Stimulated activated CD4-positive, alpha-beta T cell treated with anti-CD3 and anti-CD28 coated beads, Interleukin-12 subunit alpha, Interleukin-12 subunit beta, amount 100 ng/mL, for 4 hours (primary cell): ENCODE measurements at places on chromosomes 3 and 15.

DNA sequence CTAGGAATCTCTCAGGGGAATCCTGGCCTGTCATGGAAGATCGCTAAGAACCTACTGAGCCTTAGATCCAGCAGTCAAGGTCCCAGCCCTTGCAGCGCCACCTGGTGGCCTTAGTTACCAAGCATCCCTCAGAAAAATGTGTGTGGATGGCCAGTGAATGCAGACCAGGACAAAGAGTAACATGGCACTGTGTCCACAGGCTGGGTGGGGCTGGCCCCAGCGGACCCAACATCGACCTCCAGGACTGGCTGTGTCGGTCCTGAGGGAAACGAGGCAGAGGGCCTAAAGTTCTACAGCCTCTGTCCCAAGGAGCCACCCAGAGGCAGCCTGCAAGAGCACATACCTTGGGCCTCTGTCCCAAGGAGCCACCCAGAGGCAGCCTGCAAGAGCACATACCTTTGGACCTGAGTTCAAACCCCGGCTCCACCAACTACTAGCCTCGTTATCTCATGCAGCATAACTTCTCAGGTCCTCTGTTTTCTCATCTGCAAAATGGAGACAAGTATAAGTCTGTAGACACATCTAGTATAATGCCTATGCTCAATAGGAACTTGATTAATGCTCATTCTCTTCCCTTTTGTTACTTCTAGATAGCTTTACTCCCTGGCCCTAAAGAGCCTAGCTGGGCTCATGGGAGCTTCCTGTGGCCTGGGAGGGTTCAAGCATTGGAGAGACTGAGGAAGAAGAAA, 57.5 kb upstream of the HERC1 start:
- peak; percentile 75 for DNase-seq

GRCh38 chr3:137012097-137012501, 54.3 kb downstream of the IL20RB start:
- DNase-seq, result no peak

DNA sequence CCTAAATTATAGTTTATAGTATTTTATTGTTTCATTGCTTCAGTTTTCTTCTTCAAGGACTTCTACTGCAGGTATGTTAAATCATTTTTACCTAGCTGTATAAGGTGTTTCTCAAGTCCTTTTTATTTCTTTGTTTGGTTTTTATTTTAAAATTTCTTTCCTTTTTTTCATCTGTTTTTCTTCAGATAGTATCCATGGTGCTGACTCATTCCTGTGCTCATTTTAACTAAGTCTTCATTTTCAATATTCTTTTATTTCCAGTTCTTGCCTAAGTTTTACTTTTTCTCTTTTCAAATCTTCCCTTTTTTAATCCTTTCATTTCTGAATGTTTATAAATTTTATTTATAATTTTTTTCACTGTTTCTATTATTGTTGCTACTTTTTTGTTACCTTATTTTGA, 42.3 kb upstream of the STIMATE start:
- no peak for DNase-seq

DNA sequence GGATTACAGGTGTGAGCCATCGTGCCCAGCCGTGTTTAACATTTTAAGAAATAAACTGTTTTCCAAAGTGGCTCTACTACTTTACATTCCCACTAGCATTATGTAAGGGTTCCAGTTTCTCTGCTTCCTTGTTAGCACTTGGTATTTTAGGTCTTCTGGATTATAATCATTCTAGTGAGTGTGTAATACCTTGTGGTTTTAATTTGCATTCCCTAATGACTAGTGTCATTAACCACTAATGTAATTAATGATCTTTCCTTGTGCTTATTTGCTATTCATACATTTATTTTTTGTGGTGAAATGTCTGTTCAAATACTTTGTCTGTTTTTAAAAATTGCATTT, 30.7 kb downstream of the ARIH2 start:
- DNase-seq, result no peak

GRCh38 chr15:32943711-32944110, 225.9 kb downstream of the GREM1 start:
- no peak for DNase-seq

GRCh38 chr3:50212502-50212901, 7.4 kb downstream of the SLC38A3 start:
- no peak for DNase-seq

GRCh38 chr15:50176869-50177268, 5.1 kb upstream of the SLC27A2 start:
- DNase-seq, result no peak

DNA sequence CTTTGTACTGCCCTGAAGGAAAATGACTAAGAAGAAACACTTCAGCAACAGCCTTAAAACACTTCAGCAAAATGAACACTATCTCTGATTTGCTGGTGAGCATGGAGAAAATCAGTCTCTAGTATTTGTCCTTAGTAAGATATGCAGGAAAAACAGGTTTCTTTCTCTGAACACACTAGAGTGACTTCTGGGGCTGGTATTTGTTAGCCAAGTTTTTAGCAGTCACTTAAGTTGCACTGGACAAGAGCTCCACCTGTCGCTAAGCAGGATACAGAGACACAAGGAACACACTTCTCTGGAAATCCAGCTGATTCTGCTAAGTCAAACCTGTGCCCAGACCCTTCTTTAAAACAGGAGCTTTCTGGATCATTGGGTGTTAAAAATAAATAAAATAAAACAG, 65.3 kb downstream of the CHAC1 start:
- DNase-seq, result no peak

GRCh38 chr15:55320238-55320550, 1.2 kb downstream of the PIGB start:
- no peak for DNase-seq

DNA sequence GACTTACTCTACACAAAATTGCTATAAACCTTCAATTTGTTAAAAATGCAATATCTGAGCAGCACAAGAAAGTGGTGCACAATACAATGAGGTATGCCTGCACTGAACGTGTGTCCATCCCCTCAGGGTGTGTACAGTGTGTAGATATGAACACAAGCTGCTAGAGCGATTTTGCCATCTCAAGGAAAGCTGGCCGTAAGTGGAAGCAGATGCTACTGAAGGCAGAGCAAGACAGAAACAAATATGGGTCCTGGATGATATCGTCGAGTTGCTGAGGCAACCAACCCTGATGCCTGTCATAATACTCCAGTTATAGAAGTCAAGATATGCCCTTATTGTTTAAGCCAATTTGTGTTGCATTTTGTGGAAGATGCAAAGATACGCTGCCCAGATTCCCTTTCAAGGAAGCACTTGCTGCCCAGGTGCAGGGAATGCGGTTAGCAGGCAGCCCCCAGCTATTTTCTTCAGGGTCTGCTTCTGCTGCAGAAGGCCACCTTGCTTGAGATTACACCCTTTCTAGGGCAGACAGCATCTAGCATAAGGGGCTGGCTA, 25.8 kb upstream of the EHHADH start:
- no peak for DNase-seq

DNA sequence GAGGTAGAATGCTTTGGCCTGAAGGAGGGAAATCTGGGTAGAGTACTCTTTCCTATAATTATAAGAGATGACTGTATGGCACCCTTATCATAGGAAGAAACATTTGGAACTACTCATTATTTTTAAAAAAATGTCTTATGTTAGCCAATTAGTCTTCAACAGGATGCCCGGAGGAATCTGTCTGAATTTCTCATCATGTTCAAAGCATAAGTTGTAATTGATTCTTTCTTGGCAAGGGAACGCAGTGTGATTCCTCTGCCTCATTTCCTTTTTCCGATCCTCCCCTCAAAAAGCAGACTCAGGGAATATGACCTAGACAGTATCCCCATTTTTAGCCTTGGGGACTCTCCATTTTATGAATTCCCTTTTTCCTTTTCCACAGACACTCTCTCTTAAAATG, 165.1 kb downstream of the IL5RA start:
- no peak for DNase-seq

- DNase-seq, result no peak
These were observed 5.4 kb downstream of the FYCO1 start for GRCh38 chr3:45990181-45990580.

DNA sequence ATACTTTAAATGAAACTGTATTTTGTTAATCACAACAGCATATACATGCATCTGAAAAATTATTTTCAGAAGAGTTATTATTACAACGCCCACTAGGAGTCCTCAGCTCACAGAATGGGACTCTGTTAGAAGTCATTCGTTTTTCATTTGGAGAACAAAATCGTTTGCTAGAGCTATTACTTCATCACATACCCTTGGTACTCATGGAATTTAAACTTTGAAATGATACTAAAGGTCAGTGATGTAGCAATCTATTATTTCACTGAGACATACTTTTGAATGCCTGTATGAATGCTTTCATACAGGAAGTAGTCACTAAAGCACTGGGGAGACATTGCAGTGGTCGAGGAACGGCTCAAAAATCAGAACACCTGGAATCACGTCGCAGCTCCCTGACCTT, 198.1 kb downstream of the MBNL1 start:
- no peak for DNase-seq

- no peak for DNase-seq
These were observed 56.8 kb upstream of the KCNMB2 start for GRCh38 chr3:178479446-178479845.

- DNase-seq, result no peak
These were observed 49.8 kb downstream of the ZDHHC3 start for GRCh38 chr3:44926172-44926571.

- no peak for DNase-seq
These were observed 1037.6 kb upstream of the NR2F2 start for GRCh38 chr15:95292785-95293450.

GRCh38 chr15:58590926-58591325, 158.6 kb downstream of the ADAM10 start:
- no peak for DNase-seq

GRCh38 chr3:6732807-6733206, 128.1 kb upstream of the GRM7 start:
- no peak for DNase-seq

DNA sequence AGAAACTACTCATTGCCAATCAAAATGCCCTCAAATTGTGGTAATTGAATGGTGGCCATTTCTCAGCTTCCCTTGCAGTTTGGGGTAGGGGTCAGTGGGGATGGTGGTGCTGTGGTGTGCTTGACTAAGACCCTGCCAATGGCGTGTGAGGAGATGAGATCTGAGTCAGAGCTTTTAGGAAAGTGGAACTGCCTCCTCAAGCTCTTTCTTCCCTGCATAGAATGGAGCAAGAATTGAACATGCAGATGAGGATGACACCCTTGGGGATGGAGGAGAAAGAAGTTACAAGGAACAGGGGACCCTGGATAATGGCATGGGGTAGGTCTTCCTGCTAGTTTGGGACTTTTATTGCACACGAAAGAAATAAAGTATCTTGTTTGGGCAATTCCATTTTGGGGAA, 188.0 kb downstream of the PEX5L start:
- DNase-seq, result no peak

GRCh38 chr3:141998669-141999290, 122.3 kb downstream of the ATP1B3 start:
- DNase-seq, result no peak

GRCh38 chr3:155153242-155154186, 73.4 kb downstream of the MME start:
- DNase-seq, result no peak

GRCh38 chr3:71800023-71800422, 15.1 kb upstream of the PROK2 start:
- DNase-seq, result no peak

GRCh38 chr15:45198337-45199135, 10.8 kb upstream of the SHF start:
- DNase-seq, result peak; percentile 82

- no peak for DNase-seq
These were observed 94.6 kb downstream of the CYP19A1 start for GRCh38 chr15:51243774-51244173.

DNA sequence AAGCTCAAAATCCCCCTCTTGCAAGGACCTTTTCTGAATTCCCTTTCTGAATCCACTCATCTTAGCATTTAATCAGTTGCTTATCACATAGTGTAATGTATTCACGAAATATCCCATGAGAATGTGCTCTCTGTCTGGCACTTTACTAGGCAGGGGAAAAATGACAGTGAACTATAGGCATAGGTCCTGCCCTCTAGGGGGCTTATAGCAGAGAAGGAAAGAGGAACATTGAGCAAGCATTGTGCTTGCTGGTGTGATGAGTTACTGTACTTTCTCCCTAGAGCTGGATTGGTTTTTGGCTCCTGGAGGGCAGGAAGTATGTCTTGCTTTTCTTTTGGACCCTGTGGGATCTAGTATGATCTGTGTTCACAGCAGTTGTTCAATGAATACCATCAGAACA, 26.5 kb downstream of the DUOX2 start:
- no peak for DNase-seq

GRCh38 chr15:39287322-39288195, 293.3 kb upstream of the THBS1 start:
- DNase-seq, result no peak

DNA sequence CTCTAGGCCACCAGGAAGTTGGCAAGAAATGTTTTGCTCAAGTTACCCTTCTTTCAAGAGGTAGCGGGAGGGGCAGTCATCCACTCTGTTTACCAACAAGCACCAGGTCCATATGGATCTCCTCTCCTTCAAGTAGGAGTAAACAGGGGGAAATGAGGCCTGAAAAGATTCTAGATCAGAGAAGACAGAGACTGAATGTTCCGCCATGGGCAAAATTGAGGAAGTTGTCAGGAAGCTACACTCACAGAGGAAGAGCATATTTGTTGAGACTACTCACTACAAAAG, 81.6 kb downstream of the KLF15 start:
- no peak for DNase-seq

GRCh38 chr3:38544926-38545325, 48.8 kb downstream of the EXOG start:
- DNase-seq, result no peak

- no peak for DNase-seq
These were observed 53.1 kb downstream of the TGFBR2 start for GRCh38 chr3:30659270-30660130.

DNA sequence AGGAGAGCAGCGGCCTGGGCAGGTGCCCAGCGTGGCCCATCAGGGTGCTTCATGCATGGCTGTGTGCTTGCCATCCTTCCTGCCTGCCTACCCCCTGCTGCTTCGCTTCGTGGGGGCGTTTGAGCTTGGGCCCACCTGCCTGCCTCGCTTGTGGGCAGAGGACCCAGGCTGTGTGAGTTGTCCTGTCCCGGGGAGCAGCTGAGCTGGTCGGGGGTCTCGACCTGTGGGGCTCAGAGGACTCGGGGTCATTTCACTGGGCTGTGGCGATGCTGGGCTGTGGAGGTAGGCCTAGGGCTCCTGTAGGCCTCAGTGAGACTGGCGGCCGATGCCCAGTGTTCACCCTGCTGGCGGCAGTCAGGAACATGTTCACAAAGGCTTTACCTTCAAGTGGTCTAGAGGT, 12.1 kb upstream of the STAB1 start:
- no peak for DNase-seq
